NCI-H2171 treated with DMSO at 0.1 percent for 48 hours (cell line): ENCODE measurements at places on chromosomes 2 and 18.

DNA sequence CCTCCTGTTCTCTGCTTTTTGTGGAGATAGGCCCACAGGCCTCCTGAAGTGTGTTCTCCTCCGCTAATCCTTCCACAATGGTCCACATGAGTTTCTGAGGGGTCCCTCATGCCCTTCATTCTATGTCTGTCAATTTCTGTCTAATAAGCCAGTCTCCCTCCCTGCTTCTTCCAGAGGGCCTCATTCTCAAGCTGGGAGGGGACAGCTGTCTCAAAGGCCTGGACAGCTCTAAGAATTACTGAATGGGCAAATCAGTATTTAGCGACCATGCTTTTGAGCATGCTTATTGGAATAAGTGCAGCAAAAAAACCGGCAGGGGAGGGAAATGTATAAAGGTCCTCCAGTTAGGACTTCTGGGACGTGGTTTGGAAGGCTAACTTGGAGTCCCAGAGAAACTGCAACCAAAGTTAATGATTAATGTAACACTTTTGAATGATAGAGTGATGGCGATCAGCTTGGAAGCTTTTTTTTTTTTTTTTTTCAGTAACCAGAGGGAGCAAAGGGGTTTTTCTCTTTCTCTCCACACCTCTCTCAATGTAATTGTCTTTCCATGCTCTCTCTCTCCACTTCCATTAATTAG, 890.7 kb upstream of the POU3F3 start:
- no peak for DNase-seq

DNA sequence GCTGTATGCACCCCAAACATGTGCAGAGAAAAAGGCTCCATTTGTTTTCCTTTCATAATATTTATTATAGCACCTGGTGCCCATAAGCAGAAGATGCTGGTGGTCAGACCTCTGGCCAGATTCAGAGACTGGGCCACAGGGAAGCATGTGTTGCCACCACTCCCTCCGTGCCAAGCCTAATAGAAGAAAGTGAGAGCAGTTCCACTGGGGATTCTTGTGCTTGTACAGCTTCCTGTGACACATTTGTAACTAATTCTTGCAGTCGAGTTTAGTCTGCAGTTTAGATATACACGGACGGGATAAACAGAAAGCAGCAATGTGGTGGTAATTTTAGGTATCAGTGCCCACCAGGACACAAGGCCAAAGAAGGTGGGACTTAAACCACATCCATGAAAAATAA, 135.4 kb upstream of the PIEZO2 start:
- no peak for DNase-seq

- DNase-seq, result peak; percentile 12
Observed at GRCh38 chr2:138090330-138090729, 126.1 kb downstream of the HNMT start.

- DNase-seq, result no peak
Observed at GRCh38 chr18:13496691-13497281, 229.6 kb downstream of the FAM210A start.

DNA sequence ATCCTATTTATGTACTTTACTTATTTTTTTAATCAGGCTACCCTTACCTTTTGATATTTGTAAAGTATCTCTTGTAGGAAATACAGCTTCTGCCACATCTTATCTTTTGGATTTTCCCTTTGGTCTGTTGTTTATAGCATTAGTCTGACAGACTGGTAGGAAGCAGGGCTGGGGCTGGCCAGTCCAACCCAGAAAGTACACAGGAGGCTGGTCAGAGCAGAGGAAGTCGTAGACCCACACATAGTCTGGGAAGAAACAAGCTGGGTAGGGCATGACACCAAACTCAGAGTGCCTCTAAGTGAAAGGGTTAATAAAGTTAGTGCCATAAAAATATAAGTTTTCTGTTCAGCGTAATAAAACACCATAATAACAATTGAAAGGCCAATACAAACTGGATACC, 51.7 kb downstream of the BOLA3 start:
- DNase-seq, result no peak

DNA sequence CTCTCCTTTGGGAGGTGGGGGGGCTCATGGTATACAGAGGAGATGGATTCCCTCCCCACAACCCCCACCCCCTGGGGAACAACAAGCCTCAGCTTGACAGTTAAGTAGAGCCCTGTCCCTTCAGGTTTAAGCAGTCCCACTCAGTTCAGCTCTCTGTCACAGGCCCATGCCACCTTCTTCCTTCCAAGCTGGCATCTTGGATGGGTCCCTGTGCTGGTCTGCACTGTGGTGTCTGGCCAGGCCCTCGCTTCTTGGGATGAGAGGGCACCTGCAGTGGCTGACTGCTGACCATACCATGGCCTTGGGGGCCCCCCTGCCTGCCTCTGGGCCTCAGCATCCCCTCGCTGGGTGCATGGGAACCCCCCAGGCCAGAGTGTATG, 20.4 kb upstream of the GPR17 start:
- no peak for DNase-seq

DNA sequence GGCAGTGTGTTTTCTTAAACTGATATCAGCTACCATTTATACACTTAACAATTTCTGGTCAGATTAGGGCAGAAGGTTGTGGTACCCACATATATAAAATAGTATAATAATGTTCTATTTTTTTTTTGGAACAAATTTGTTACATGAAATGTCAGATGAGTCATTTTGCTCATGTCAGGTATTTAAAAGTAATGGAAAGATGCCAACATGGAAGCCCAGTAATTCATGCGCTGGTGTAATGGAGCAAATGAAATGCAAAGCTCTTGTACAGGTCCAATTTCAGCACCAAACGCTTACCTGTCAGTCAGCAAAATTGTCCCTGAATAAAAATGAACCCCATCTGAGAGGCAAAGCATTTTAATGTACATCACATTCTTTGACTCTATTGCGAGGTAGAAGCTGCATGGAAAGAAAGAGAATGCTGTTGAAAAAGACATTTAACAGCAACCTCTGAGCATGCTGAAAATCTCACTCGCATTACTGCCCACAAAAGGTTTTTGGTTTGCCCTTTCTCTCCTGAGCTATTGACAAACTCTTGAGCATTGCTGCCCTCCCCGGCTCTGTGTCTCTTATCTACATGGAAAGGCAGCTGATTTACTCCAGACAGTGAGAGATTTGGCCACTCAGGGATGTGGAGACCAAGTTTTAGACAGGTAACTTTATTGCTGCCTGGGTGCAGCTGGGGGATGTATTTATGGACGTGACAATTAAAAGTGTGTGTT, 217.5 kb downstream of the CAMKMT start:
- peak; percentile 11 for DNase-seq

DNA sequence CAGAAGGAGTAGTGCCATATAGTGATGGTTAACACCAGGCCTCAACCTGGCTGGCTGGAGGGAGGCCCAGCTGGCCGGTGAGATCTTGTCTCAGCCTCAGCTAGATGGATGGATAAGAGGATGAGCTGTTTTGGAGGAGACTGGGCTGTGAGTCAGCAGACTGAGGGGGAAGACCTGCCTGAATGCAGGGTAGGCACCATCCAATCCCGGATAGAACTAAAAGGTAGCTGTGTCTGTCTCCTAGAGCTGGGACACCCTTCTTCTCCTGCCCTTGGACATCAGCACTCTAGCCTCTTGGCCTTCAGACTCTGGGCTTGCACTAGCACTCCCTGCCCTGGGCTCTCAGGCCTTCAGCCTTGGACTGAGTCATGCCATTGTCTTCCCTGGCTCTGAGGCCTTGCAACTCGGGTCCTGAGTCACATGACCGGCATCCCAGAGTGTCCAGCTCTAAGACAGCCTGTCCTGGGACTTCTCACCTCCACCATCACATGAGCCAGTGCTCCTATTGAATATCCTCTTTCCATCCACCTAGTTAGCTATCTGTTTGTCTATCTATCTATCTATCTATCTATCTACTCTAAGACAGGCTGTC, 131.3 kb downstream of the TPO start:
- no peak for DNase-seq

DNA sequence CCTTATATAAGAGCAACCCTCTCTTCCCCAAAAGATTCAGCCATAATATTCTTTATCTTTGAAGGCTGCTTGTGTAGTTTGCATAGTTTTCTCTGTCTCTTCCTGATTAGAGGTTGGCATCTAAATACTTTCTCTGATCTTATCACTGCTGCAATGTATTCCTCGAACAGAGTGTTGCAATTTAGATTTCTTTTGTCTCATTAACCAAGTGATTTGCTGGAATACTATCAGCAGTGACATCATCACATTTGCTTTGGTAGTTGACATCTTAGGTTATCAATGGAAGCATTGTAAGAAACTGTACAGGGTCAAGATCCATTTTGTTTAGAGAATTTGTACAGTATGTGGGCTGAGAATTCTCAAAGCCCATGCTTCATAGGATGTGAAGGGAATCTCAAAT, 72.0 kb upstream of the NEUROD1 start:
- no peak for DNase-seq

- peak; percentile 30 for DNase-seq
Observed at GRCh38 chr2:6071519-6071918, 379.3 kb downstream of the SOX11 start.

DNA sequence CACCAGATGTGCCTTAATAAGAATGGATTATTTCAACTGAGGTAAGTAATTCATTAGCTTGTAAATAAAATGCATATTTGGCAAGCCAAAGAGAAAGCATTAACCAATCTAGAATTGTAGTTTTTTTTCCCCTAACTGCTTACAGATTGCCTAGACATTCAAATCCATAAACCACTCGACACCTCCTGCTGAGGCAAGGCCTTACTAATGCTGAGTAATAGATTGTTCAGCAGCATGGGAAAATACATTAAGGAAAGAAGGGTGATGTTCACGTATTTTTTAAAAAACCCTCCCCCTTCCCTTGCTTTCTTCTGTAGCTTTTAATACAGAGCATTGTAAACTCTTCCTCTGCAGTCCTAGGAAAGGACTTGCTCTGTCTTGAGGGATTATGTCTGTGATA, 17.0 kb upstream of the LINC00305 start:
- DNase-seq, result peak; percentile 56

GRCh38 chr2:170679607-170680079, 35.5 kb upstream of the SP5 start:
- peak; percentile 51 for DNase-seq

GRCh38 chr2:66899648-66900047, 464.7 kb downstream of the MEIS1 start:
- DNase-seq, result no peak

DNA sequence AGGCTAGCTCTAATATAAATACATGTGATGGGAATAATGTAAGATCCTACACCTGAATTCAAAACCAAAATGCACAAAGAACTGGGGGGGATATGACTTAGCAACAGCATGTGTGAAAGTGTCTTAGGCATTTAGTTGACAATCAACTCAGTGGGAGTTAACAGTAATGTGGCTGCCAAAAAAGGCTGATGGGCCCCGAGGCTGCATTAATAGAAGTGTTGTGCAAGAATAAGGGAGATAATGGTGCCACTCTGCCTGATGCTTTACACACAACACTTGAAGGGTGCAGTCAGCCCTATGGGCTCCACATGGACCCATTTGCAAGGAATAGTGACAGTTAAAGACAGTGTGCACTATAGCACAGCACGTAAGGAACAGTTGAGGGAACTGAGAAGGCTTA, 649.4 kb upstream of the ZEB2 start:
- DNase-seq, result no peak

DNA sequence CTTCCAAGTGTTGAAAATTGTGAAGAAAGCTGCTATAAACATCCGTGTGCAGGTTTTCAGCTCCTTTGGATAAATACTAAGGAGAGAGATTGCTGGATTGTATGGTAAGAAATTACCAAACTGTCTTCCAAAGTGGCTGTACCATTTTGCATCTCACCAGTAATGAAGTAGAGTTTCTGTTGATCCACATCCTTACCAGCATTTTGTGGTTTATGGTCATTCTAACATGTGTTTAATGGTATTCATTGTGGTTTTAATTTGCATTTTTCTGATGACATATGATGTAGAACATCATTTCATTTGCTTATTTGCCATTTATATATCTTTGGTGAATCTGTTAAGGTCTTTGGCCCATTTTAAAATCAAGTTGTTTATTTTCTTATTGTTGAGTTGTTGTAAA, 260.7 kb downstream of the SPAG16 start:
- no peak for DNase-seq

DNA sequence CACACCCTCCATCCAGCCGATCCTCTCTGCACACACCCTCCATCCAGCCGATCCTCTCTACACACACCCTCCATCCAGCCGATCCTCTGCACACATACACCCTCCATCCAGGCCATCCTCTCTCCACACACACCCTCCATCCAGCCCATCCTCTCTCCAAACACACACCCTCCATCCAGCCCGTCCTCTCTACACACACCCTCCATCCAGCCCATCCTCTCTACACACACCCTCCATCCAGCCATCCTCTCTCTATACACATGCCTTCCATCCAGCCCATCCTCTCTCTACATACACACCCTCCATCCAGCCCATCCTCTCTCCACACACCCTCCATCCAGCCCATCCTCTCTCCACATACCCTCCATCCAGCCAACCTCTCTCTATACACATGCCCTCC, 83.1 kb downstream of the EIPR1 start:
- no peak for DNase-seq

GRCh38 chr2:237097911-237098702, 12.4 kb downstream of the COPS8 start:
- DNase-seq, result no peak

GRCh38 chr2:103232865-103233264, 471.0 kb downstream of the TMEM182 start:
- no peak for DNase-seq

- no peak for DNase-seq
Observed at GRCh38 chr2:120245520-120246332, 6.9 kb upstream of the RALB start.

- no peak for DNase-seq
Observed at GRCh38 chr2:25824718-25825117, 53.6 kb downstream of the ASXL2 start.

DNA sequence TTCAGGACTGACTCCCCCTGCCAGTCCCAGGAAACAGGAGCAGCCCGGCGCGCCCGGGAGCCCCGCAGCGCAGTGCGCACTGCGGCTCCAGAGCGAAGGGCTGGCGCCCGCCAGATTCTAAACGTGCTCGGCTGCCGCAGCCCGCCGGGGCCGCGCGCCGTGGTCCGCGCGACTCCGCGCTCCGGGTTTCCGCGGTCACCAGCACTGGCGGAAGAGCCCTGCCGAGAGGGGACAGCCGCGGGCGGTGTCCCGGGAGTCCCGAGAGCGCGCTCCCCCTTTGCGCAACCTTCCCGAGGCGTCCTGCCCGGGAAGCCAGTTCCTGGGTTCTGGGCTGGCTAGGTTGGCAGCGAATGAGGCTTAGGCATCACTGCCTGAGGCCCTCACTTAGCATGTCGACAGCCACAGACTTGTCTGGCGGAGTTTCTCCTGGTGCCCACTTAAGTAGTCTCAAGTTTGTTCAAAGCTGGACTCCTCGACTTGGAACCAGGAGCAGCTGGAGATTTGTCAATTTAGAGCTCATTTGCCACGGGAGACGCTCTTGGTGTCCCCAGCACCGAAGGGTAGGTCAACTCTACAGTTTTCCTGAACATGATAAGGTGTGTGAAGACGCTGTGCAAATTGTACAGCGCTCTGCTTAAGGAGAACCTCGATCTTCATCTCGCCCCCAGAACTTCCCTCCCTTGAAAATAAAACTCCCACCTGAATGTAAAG, 1.5 kb upstream of the VSNL1 start:
- DNase-seq, result peak; percentile 19

DNA sequence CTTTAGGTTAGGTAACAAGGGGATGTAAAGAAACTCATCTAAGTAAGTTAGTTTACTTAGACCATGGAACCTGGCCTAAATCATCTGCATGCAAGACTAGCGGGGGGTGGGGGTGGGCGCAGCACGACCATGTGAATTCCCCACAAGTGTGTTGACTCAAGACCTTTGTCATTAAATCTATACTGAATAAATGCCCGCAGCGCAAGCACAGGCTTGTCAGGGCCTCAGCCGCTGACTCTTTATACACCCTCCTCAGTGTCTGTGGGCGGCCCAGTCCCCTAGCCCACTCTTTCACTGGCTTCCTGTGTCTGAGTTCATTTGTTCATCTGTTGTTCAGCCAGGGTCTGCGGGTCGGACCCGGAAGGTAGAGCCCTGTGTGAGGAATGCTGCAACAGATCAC, 17.8 kb downstream of the MAP3K2 start:
- DNase-seq, result no peak
